ENCODE measurements at places on chromosomes 2 and 18. TPM values are rescaled to one million over a fixed set of nuclear protein-coding genes. Genes with fewer than 3 reads are reported as not detected.

C2orf78 gene
- not detected for total RNA-seq

ASXL3 gene
- under 0.01 TPM for total RNA-seq

MALL gene
- 47.9 TPM for total RNA-seq

EFR3B gene
- 0.49 TPM for total RNA-seq

ALK gene
- total RNA-seq, result not detected

SLC4A1AP gene
- total RNA-seq, result 19.9 TPM

ITGAV gene
- total RNA-seq, result 467 TPM

ANKZF1 gene
- 19.3 TPM for total RNA-seq
